ENCODE measurements at places on chromosomes 7 and 10.

GRCh38 chr10:70579234-70580002 is 23.1 kb downstream of the PRF1 start:
- DNase-seq = no peak

GRCh38 chr7:94509264-94509886 is at the start of gene CASD1:
Gene CASD1, plus strand, starts transcription at chr7:94509809. Its CDS starts 276 bp downstream, at chr7:94510085.
- peak; percentile 42 for DNase-seq

GRCh38 chr10:42795701-42796100 is 13.1 kb downstream of the BMS1 start:
- DNase-seq = no peak

DNA sequence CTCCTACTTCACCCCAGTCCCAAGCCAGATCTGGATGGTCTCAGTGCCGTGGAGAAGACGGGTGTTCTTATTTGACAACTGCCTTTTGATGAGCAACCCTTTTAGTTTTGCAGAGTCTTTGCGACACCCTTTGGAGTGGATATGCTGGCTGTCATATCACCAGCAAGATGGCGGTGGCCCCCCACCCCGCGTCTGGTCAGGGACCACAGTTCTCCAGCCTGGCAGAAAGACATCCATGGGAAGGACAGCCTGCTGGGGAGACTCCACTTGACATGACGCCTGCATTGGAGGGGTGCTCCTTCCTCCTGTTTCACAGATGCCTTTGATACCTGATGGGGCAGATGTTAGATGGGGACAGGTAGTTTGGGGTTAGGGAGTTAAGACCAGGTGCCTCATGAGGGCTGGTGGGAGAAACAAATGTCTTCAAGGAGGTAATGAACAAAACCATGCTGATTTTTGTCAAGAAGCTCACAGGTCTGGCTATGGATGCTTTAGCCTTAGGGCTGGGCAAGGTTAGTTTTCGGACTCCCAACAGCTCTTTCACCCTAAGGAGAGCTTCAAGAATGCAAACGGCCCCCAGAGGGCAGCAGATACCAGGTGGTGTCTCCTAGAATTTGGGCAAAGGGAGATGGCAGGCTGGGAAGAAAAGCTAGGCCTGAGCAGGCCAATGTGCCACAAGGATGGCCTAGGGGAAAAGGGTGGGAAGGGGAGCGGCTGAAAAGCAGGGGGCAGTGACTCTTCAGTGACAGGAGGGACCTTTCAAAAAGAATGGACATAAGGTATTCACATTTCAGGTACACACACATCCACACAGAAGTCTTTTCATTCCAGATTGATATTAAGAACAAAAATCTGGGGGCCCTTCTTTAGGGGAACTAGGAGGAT is 95.2 kb downstream of the CLEC2L start:
- no peak for DNase-seq

- DNase-seq = no peak
Observed at GRCh38 chr7:49389871-49390479, 383.5 kb upstream of the VWC2 start.

DNA sequence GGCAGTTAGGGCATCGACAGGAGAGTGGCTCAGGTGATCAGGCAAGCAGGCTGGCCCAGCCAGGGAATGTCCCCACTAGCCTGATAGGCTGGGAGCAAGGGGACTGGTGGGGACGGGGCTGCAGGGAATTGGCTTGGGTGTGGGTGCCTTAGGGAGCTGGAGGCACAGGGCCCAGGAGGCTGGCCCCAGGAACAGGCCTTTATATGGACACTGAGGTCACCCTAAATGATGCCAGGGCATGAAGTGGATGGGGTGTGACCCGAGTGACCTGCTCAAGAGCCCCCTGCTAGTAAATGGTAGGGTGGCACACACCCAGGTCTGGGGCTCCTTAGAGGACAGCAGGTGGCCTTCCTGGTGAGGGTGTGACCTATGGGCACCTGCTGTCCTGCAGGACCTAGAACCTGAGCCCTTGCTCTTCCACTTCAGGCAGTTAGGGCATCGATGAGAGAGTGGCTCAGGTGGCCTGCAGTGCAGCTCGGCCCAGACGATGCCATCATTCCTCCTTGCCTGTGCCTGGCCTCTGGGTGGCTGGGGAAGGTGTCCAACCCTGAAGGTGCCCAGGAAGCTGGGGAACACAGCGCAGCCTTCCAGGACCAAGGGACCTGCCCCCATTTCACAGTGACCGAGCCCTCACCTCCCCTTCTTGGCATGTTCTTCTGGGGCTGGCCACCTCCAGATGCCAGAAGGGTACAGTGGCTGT is 51.7 kb upstream of the LEP start:
- no peak for DNase-seq

- no peak for DNase-seq
Observed at GRCh38 chr10:126042354-126042753, 146.0 kb downstream of the FANK1 start.

DNA sequence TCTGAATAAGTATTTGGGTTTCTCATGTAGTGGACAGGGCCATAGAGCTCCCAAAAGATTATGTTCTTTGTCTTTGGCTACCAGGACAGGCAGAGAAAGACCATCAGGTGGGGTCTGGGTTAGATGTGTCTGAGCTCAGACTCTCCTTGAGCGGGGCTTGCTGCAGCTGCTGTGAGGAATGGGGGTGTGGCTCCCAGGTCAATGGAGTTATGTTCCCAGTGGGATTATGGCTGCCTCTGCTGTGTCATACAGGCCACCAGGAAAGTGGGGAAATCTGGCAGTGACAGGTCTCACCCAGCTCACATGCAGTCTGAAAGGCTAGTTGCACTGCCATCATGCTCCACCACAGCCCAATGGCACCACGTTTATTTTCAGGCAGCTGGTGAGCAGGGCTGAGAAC is 97.0 kb upstream of the FERD3L start:
- no peak for DNase-seq

- no peak for DNase-seq
Observed at GRCh38 chr10:70820976-70821750, 5.4 kb downstream of the SGPL1 start.

GRCh38 chr7:80481196-80481884 is 30.5 kb downstream of the GNAT3 start:
- no peak for DNase-seq

- no peak for DNase-seq
Observed at GRCh38 chr10:92756201-92757065, 66.7 kb downstream of the HHEX start.

DNA sequence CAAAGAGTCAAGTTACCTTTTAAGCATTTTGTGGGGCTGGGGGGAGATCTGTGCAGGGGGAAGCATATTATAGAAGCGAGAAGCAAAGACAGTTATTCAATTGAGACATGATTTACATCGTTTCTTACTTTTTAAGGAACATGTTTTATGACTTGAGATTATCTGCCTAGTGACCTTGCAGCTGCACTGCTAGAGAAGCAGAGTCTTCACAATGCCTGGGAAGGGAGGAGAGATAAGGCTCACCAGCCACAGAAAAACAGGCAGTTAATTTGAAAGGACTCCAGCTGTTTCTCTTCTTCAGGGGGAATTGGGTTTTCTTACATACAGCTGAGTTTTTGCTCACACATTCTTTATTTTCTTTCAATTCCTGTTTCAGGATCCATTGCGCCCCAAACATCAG is 31.0 kb downstream of the PHYH start:
- no peak for DNase-seq

GRCh38 chr10:126729314-126729870 is 58.9 kb upstream of the C10orf90 start:
- DNase-seq = no peak

DNA sequence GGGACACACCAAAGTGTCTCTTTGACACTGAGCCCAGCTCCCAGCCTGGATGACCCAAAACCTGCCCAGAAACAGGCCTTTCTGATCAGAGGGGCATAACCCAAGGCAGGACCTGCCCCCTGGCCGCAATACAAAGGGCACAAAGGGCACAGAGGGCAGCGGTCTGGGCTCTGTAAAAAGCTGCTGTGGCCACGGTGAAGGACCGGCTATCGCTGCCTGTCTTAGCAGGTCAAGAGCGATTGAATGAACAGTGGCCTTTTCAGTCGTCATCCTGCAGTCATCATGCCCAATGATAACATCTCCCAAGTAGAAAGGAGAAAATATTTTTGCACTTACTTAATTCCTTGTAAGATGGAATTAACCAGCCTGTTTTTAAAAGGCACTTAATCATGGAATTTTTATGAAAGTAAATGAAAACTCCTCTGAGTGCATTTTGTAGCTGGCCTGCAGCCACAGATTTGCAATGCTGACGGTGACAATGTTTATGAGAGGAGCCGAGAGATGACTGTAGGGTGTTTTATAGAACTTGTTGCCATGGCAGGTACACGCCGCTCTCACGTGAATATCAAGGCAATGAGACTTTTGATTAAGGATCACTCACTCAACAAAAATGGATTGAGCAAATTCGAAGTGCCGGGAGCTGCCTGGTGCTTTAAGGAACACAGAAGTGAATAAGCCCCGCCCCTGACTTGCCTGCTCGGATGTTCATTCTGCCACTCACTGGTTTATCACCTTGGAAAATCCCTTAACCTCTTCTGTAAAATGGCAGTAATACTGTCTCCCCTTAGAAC is 47.3 kb upstream of the BHLHA15 start:
- no peak for DNase-seq

DNA sequence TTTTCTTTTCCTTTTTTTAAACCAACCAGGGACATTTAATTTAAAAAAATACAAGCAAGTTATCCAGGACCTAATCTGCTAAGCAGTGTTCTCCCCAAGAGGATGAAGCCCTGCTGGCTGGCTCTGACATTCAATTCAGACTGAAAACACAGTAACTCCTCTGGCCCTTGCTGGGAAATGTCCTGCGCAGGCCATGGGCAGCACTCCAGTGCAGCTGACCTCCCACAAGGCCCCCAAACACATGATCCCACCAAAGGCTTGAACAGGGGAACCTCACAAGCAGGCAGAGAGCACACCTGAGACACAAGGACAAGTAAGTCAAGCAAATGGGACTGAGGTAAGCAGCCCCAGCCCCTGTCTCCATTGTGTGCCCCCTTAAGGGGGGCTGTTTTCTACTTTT is 56.9 kb upstream of the FHIP2A start:
- no peak for DNase-seq

- no peak for DNase-seq
Observed at GRCh38 chr10:31051703-31052102, 20.0 kb upstream of the ZNF438 start.

DNA sequence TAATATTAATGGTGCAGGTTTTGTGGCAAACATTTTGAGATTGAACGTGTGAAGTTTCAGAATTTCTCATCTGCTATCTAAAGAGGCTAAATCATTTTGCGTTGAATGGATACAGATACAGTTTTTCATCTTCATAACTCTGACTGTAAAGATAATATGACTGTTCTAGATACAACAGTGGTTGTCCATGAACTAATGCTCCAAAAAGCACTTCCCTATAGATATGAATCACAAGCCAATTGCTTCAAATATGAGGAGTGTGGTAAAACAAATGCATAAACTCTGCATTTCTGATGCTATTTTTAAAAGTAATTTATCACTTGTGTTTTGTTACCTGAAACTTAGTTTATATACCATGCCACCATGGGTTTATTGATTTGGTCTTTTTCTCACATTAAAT is 750.1 kb downstream of the MAGI2 start:
- DNase-seq = no peak

GRCh38 chr7:5255832-5256231 is 26.9 kb upstream of the SLC29A4 start:
- no peak for DNase-seq

DNA sequence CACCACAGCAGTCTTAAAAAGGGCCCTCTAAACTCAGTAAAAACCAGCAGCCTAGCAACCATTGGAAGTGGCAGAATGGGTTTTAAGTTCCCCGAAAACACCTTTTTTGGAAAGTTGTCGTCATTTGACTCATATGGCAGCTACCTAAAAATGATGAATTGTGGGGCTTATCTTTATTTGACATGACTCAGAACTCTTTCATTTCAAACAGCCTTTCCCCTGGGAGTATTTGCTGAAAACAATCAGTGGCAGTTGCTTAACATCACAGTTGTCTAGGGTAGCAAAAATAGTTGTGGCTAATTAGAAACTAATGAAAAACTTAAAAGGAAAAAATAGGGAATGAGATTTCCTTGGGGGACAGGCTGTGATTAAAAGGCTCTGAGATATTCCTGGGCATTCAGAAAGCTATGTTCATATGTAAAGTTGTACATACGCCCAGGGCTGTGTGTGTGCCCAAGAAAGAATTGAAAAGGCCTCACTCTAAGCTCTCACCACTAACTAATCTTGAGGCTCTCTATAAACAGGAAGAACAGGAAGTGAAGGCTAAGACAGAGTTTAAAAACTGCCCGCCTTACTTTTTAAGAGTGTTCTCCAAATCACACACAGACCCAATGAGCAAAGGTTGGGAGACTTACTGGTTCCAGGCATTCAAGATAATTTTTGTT is 81.7 kb upstream of the HECTD2 start:
- DNase-seq = no peak

DNA sequence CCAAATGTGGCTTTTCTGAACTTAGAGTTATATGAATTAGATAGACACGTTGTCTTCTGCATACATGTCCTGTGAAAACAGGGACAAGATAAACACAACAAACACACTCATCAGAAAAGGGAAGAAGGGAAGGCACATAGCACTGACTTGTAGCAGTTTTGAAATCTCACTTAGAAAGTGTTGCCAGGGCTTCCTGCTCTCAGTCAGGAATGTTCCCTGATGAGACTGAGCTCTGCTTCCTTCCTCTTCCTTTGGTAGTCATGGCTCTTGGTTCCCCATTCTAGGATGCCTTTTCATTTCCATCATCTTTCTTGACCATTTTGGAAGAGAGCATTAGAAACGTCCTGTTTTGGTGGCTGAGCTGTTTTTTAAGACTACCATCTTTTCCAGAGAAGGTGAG is 233.8 kb upstream of the LYZL1 start:
- DNase-seq = no peak
